ENCODE measurements at places on chromosomes 13 and 19. TPM values are rescaled to one million over a fixed set of nuclear protein-coding genes. Genes with fewer than 3 reads are reported as not detected.

Gene WDR88
- not detected for total RNA-seq

Gene CEACAM8
- not detected for total RNA-seq

Gene SLAIN1
- 7.1 TPM for total RNA-seq

Gene COL4A2
- 126 TPM for total RNA-seq

Gene PEAK3
- total RNA-seq = 0.87 TPM

Gene POU2F2
- 1.8 TPM for total RNA-seq

Gene MEF2B
- total RNA-seq = not detected

Gene RBM26
- total RNA-seq = 21.5 TPM

Gene ADAMTS10
- 10.0 TPM for total RNA-seq

Gene STOML3
- total RNA-seq = not detected

Gene PDE4C
- total RNA-seq = 1.2 TPM

Gene P2RY11
- total RNA-seq = 4.2 TPM

Gene SLC6A16
- total RNA-seq = 1.1 TPM

Gene SBK2
- 15.2 TPM for total RNA-seq

Gene ZNF667
- 5.6 TPM for total RNA-seq

Gene BST2
- total RNA-seq = 49.7 TPM

Gene NR1H2
- 76.5 TPM for total RNA-seq

Gene ZNF568
- total RNA-seq = 7.4 TPM

Gene PSG2
- not detected for total RNA-seq

Gene S1PR4
- total RNA-seq = 1.0 TPM

Gene ICAM5
- total RNA-seq = 0.32 TPM

Gene SIGLEC8
- 0.15 TPM for total RNA-seq

Gene DHDH
- not detected for total RNA-seq

Gene ERICH4
- total RNA-seq = not detected

Gene PLIN3
- total RNA-seq = 25.8 TPM

Gene GNG7
- 39.3 TPM for total RNA-seq

Gene ZNF681
- total RNA-seq = 0.30 TPM

Gene NMRK2
- total RNA-seq = 1,046 TPM

Gene RFPL4A
- total RNA-seq = not detected

Gene CD79A
- total RNA-seq = not detected

Gene ZNF419
- total RNA-seq = 9.1 TPM

Gene ZNF563
- total RNA-seq = 3.7 TPM

Gene DMKN
- total RNA-seq = 16.1 TPM

Gene LILRA6
- total RNA-seq = 2.3 TPM

Gene CCDC194
- total RNA-seq = not detected

Gene SIGLEC7
- total RNA-seq = 0.50 TPM

Gene ZNF66
- total RNA-seq = 1.5 TPM

Gene FXYD7
- total RNA-seq = not detected

Gene TMEM150B
- total RNA-seq = 1.2 TPM

Gene TINCR
- not detected for total RNA-seq

Gene LGALS4
- 0.47 TPM for total RNA-seq

Gene ZSCAN4
- total RNA-seq = not detected

Gene FLT1
- 46.1 TPM for total RNA-seq

Gene ZNF253
- 9.6 TPM for total RNA-seq

Gene APOC4
- not detected for total RNA-seq

Gene FGF22
- not detected for total RNA-seq

Gene LRRC4B
- total RNA-seq = 0.62 TPM

Gene PROZ
- total RNA-seq = not detected

Gene NPAS1
- total RNA-seq = 0.32 TPM

Gene LPAR2
- total RNA-seq = 1.6 TPM

All from left ventricle myocardium superior (tissue), 1 donor.